ENCODE measurements at places on chromosomes 3 and 15.

DNA sequence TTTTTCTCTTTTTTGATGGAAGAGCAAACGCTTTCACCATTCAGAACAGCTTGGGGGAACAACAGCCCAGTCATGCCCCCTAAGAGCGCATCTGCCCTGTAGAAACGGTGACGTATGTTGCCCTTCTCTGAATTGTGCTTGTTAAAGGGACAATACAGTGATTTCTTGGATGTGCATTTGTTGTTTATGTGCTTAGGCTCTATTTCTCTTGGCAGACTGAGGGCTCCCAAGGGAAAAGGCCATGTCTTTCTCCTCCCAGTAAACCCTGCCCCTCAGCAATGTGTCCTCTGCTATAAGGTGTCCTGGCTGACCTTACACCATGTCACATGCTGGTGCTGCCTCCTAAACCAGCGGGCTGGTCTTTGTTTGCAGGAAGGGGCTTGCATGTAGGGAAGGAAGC is 346.1 kb downstream of the EPHB1 start:
- DNase-seq: no peak

- DNase-seq: no peak
Measured at GRCh38 chr3:180138871-180139270, 102.1 kb upstream of the PEX5L start.

- no peak for DNase-seq
Measured at GRCh38 chr3:111324645-111325044, 217.4 kb upstream of the CD96 start.

DNA sequence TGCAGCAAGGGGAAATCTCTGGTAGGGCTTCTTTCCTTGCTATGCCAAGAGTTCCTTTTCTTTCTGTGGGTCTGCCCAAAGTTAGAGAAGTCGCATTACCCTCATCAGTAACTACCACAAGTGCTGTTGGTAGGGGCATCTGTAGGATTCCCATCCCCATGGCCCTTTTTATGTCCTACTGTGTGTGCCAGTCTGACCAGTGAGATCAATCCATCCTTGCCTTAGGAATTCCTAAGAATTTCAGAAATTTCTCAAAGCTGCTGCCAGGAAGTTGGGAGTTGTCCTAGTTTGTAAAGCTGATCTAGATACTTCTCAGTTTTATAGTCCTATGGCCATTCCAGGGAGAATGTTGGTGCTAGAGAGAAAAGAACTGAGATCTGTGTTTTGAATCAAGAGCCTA is 36.5 kb downstream of the SH3GL3 start:
- DNase-seq: no peak

GRCh38 chr3:107877936-107878335 is 212.9 kb downstream of the CD47 start:
- DNase-seq: no peak

GRCh38 chr3:154122912-154123559 is 1.8 kb downstream of the ARHGEF26 start:
- peak; percentile 78 for DNase-seq

DNA sequence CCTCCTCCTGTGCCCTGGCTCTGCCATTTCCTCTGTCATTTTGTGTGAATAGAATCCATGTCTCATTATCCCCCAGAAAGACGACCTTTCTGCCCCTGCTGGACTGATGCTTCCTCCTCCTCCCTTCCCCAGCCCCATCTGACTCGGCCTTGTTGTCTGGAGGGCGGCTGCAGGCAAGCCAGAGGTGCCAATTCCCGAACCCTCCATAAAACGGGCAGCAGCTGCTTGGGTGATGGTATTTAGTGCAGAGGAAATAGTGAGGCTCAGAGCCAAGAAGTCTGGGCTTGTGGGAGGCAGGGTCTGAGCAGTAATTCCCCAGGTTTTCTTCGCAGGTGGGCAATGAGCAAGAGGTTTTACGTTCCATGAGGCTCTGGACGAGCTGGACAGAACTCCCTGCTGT is 71.2 kb downstream of the ITGA11 start:
- no peak for DNase-seq

- peak; percentile 56 for DNase-seq
Measured at GRCh38 chr15:98881526-98882520, 125.8 kb downstream of the PGPEP1L start.

DNA sequence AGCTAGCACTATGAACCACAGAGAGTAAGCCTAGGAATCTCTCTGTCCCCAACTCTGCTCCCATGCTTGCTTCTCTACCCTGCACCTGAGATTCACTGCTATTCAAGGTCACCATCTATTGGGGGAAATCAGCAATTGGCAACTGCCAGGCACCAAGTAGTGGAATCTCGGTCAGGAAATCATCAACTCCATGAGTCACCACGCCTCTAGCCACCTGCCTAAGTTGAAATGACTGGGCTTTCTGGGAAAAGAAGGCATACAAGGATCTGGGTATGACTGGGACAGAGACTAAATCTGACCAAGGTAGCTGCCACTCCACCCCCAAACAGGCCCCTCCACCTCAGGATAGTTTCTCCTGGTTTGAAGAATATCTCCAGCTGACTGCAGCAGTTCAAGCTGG is 464.1 kb upstream of the CBLB start:
- peak; percentile 57 for DNase-seq

GRCh38 chr15:98330692-98331435 is 317.5 kb upstream of the IGF1R start:
- no peak for DNase-seq

- DNase-seq: peak; percentile 30
Measured at GRCh38 chr15:73225358-73226015, 143.3 kb downstream of the HCN4 start.

DNA sequence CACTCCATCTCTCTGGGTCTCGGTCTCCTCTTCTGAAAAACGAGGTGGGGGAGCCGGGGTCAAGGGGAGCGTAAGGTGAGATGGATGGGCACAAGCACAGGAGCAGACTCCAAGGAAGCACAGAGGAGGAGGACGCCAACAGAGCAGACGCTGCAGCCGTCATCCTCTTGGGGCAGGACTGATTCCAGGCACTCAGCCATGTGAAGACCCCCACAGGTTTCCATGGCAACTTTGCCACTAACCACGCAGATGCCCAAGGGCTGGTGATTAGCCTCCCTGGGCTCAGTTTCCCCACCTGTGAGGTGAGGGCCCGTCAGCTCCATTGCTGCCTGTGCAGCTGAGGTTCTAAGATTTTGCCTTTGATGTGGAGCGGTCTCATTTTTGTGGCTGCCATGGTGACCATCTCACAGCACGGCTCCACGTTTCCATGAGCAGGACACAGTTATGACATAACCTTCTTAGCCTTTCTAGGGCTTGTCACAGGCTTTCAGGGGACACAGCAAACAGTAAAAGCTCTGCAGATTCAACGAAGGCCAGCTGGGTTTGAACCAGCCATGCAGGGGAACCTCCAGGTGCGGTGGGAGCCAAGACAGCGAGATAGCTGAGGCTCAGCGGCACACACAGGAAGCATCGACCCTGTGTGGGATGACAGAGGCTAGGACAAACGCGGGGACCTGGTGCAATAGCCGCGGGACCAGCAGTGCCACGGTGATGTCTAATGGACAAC is 170.3 kb downstream of the NUP210 start:
- no peak for DNase-seq

GRCh38 chr3:129119365-129120100 is 2.1 kb downstream of the RAB43 start:
- no peak for DNase-seq

- DNase-seq: no peak
Measured at GRCh38 chr15:69105451-69105985, 54.9 kb upstream of the GLCE start.

DNA sequence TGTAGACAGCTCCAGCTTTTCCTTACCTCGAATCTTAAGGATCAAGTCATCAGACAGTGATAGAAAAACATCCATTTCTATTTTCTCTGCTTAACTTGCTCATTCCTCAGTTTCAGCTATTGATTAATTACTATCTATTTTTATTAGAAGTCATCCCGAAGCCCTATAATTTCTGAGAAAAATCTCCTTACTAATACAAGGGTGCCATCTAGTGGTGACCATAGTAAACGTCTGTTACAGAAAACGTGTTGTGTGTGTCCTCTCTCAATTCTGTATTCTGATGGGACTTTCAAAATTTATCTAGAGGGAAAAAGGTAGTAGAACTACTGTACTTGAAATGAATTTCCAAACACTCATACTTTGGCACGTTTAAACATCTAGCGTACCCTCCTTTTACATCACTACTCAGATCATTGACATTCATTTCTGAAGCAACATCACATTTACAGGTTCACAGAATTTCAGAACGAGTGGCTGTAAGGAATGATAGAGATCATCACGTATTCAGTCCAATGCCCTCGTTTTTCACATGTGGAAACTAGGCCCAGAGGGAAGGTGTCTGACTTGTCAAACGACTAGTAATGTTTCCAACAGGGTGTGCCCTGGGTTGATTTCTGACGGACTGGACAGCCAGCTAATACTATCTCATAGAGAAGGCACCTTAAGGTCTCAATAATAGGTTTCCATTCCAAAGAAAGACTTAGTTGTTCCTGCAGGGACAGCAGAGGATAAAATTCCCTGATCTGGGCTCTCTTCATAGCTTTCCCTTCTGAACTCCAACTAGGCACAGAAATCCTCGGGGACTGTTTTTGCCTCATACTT is 25.6 kb downstream of the HACD2 start:
- DNase-seq: no peak

- no peak for DNase-seq
Measured at GRCh38 chr3:141000027-141000663, 51.0 kb upstream of the SPSB4 start.

DNA sequence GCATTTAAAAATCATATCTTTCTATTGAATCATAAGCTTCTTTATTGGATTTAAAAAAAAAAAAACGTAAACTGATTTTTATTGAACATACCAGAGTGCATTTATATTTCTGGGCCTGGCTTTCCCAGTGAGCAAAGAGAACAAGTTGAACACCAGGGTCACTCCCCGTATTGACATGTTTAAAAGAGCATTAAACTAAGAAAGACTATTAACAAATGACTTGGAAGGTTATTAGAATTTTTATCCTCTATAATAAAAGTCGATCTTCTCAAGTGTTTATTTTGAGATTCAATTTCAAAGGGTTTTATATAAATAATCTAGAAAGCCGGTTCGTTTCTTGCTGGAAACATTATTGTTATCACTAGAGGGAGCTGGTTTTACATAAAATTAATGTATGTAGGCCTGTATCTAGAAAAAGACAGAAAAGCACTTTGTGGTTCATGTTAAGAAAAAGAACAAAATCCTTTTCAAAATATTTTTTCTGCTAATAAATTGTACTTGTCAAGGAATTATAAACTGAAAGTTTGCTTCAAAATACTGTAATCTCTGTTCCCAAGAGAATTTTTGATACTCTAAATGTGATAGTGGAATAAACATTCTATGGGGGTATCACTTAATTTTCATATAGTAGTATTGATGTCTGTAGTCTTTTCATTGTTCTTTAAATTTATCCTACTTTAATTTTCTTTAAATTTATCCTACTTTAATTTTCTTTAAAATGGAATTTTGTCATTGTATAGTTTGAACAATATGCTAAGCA is 321.8 kb upstream of the MME start:
- DNase-seq: peak; percentile 14

GRCh38 chr3:17800232-17800631 is 57.8 kb upstream of the TBC1D5 start:
- DNase-seq: peak; percentile 87

- no peak for DNase-seq
Measured at GRCh38 chr3:169170456-169170855, 493.1 kb downstream of the MECOM start.

DNA sequence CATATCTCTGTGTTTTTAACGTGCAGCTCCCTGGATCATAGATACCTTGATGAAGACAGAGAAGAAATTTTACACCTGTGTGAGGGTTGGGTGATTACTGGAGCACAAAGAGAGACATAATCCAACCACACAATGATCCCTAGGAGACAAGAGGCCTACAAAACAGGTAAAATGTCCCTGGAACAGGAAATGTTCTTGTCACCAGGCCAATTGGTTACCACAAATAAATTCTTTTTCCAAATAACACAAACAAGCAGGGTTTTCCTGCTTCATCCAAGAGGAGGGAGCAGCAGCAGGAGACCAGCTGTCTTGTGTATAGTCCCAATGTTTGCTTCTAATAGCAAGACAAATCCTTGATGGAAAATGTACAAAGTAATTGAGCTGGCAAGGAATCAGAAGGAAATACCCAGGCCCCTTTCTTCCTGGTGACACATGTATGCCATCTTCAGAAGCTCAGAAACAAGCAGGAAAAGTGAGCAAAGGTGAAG is 1.4 kb downstream of the MGLL start:
- no peak for DNase-seq

DNA sequence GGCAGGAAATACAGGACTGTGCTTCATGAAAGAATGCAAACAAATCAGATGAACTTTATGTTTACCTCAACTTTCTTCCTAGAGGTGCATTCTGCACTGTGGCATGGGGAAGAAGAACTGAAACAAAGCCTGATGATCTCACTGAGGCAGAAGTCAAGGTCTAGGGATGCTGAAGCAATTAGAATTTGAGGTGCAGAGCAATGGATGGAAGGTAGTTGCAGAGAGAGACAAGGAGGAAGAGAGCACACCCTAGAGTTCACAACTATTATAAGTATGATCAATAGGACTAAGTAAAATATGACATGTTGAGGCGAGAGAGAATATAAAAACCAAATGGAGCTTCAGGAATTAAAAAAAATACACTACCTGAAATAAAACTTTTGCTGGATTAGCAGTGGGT is 420.1 kb downstream of the EDEM1 start:
- no peak for DNase-seq

- no peak for DNase-seq
Measured at GRCh38 chr15:42121021-42121420, 26.7 kb upstream of the PLA2G4D start.

DNA sequence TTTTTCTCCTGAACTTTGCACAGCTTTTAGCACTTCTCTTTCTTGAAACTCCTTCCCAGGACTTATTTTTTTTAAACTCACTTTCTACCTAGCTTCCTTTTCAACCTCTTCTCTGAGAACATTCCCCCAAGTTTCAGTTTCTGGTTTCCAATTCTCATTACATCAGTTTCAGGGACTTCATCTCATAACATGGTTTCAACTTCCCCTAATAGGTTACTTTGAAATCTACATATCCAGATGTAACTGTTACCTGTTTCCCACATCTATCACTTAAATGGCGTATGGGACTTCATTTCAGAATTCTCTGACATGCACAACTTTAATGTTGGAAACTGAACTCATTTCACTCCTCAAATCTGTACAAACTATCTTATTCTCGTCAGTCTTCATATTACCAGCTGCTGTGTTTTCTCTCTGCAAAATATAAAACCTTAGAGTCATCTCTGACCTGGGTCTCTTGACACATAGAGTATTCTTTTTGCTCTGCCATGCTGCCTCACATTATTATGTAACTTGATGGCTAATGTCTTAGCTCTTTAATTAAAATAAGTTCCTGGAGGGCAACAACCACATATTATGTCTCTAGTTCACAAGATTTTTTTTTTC is 58.4 kb downstream of the NME9 start:
- DNase-seq: no peak

GRCh38 chr3:117790235-117790987 is 1080.8 kb downstream of the TUSC7 start:
- no peak for DNase-seq

DNA sequence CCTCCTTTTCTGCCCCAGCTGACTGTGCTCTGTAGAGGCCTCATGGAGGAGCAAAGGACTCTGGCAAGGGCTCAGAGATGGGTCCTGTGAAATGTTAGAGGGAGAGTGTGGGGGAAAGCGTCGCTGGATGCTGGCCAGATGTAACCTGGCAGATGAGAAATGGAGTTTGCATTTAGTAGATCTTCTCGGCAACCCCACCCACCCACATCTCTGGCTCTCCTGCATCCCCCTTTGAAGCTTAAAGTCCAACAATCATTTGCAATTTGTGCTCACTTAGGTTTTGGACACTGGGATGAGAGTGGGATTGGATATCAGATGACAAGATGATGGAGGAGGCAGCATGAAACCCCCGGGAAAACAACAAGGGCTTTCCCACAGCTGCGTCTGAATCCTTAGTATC is 523.6 kb upstream of the MCTP2 start:
- DNase-seq: no peak
